ENCODE measurements at places on chromosomes 13 and 19.

DNA sequence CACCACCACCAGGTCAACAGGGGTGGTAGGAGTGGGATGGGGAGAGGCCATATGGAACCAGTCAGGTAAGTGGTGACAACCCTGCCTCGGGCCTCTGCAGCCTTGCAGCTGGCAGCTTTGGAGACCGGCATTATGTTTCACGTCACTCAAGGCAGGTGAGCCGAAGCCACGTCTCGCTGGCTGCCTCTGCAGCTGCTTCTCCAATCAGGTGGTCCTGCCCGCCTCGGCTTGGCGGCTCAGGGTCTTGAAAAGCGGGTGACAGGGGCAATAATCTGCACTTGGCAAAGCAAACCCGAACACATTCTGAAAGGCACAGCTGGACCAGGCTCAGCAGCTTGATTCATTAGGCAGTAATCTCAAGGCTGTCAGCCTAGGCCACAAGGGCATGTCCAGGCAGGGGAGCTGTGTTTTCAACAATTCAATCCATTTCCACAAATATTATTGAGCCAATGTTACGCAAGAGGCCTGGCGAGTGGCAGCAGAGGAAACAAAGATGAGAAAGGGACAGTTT lies 77.4 kb upstream of the PCDH8 start:
- no peak for DNase-seq

DNA sequence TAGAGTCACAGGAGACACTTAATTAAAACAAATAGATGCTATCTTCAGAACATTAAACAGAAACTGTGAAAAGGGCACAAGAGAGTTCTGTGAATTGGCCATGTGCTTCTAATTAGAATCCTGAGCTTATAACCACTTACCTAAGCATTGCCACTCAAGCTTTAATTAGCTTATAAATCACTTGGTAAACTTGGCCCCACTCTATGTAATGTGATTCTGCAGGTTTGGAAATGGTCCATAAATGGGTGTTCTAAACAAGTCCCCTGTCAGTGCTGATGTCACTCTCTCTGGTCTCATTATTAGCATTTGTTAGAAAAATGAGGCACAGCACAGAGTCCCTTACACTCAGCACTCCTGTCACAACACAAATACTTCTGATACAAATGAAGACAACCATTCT lies 18.0 kb downstream of the ZNF91 start:
- DNase-seq = no peak

- no peak for DNase-seq
These were observed 165.2 kb downstream of the STK24 start for GRCh38 chr13:98411617-98412265.

DNA sequence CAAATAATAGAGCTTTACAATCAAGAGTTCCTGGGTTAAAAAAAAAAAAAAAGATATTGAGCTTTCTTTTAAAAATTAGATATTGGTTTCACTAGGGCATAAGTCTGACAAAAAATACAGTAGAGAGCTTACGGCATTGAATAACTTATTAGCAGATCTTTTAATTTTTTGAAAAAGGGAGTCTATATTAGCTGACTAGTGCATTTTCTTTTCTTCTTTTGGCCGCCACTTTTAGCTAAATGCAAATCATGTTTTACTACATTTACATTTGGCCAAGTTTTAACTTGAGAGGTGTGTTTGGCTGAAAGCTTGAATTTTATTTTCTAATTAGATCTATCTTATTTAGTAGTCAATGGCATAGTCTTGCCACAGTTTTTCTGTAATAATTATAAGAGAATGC lies 43.4 kb downstream of the SPRY2 start:
- DNase-seq = no peak

GRCh38 chr13:46526100-46526735 lies 26.8 kb upstream of the LRCH1 start:
- DNase-seq = no peak

- DNase-seq = no peak
These were observed 18.2 kb downstream of the CCNA1 start for GRCh38 chr13:36450534-36450933.

DNA sequence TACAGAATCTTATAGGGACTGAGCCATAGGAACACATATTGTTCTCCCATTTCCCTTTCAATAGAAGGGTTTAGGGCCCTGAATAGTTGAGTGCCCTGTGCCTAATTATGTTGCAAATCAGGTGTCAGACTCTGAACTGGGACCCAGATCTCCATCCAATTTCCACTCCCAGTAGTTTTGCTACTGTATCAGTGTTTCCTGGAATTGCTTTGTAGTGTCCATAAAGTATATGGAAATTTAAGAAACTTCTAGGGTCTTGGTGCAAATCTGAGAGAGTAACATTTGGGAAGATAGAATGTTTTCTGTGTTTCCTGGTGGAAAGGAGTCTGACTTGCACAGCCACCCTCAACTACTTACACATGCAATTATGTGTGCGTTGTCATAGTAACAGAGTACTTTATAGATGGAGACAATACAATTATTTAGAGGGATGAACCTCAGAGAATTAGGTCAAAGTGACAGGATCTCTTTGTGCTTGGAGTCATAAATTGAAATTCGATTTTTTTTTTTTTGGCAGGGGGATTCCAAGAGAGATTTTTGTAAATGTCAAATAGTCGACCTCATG lies 646 bp upstream of the SLC10A2 start:
- DNase-seq = no peak

DNA sequence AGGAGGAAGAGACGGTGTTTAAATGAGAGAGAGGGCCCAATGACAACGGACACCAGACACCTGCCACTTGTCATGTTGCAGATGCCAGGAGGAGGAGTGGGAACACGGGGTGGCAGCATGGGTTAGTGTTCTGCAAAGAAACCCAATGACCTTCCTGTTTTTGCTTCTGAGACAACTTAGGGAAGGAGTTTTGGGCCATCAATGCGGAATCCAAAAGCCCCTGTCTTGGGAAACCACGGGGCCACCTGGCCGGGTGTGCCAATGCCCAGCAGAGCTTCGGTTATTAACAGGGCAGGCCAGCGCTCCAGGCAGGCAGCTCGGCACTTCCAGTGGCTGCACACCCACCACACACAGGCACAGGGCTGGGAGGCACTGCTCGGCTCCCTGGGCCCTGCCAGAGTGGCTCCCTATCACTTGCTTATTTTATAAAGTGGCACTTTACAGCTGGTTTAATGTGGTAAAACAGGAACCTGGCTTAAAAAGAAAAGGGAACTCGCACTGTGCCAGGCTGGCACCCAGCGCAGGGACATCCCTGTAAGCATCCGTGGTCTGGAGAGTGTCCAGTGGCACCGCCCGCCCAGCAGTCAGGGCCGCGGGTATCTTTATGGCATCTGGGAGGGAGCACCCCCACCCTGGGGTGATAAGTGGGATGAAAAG lies 19.1 kb downstream of the ELL start:
- DNase-seq = no peak

GRCh38 chr13:27533155-27533643 lies 82.8 kb upstream of the MTIF3 start:
- peak; percentile 17 for DNase-seq

GRCh38 chr19:426725-427445 lies 17.9 kb upstream of the C2CD4C start:
- DNase-seq = no peak

- peak; percentile 98 for DNase-seq
These were observed at the start of gene ZC3H4 for GRCh38 chr19:47112997-47113849. Gene ZC3H4, minus strand, starts transcription at chr19:47113776. Its CDS starts 1,192 bp downstream, at chr19:47112584.

- DNase-seq = no peak
These were observed 14.6 kb downstream of the KDM4B start for GRCh38 chr19:4983346-4984105.

DNA sequence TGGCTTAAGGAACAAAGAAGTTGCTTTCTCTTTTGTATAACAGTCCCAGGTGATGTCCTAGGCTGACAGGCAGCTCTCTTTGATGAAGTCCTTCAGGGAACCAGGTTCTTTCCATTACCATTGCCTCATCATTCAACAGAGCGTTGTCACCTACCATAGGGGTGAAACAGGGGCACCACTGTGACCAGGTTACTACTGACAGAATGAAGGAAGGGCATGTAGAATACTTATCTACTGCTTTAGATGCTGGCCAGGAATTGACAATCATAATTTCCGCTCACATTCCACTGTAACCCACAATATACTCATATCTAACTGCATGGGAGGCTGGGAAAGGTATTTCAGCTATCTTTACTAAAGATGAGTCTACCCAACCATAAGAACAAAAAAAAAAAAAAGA lies 148.0 kb upstream of the FNDC3A start:
- no peak for DNase-seq

GRCh38 chr19:29417048-29417447 lies 108.7 kb upstream of the VSTM2B start:
- DNase-seq = no peak

DNA sequence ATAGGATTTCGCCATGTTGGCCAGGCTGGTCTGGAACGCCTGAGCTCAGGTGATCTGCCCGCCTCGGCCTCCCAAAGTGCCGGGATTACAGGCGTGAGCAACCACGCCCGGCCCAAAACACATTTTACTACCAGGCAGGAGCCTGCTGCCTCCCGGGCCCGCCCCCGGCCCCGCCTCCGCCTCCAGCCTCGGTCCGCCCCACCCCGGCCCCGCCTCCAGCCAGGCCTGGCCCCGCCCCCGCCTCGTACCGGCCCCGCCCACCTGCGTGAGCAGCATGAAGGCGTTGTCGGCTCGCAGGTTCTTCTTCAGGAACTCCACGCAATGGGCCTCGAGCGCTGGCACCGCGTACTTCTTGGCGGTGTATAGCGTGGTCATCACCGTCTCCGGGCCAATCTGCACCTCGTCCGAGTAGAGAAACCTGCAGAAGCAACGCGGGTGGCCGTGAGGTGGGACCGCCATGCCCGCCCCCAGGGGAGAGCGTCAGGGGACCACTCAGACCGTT lies 22.7 kb downstream of the BTBD2 start:
- DNase-seq = no peak

DNA sequence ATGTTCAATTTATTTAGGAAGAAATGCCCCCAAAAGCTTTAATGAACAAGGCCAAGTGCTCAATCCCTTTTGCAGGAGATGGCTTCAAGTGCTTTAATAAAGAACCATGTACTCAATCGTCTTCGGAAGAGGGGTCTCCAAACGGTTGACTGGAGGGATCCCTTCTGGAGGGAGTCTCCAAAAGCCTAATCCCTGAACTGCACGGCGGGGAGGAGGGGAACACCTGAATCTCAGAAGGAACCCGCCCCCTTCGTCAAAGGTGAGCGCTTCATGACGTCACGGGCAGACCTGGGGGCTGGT lies 505 bp downstream of the PAF1 start:
- DNase-seq = peak; percentile 64

DNA sequence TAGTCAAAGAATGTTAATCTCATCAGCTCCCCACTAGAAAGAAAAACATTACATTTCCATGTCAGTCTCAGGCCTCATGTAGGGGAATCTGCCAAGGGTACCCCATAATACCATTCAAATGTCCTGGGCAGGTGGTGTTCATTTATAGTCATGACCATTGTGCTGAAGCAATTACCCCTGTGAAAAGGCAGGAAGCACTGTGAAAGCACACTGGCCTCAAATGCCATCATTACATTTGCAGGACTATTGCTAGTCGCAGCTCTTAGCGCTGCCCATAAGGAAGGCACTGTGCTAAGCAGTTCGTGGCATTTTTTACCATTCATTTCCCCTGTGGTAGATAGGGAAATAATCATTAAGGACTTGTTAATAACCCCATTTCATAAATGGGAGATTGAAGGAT lies 109.0 kb downstream of the LHFPL6 start:
- DNase-seq = no peak

- no peak for DNase-seq
These were observed 7.2 kb downstream of the ZNF708 start for GRCh38 chr19:21321996-21322395.

DNA sequence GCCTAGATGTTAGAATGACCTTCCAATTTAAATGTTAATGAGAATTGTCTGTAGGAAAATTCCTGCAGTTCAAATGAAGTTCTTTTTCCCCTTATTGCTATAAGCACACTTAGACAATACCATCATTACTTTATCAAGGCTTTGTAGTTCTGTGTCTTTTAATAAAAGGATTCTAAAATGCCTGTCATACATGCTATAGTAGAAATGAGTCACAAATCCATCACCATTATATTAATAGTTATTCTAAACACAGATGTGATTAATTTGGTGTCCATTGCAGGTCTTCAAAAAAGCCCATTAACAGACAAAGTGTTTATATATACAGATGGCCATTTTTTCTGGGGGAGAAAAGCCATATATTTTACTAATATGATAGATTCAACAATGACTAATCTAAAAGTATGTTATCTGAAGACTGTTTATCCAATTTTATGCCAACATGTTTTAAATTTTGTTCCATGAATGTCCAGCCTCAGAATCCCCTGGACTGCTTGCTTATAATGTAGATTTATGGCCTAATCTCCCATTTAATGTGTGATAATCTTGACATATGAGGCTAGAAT lies 1678.3 kb upstream of the PCDH20 start:
- no peak for DNase-seq

GRCh38 chr19:37926255-37926654 lies 19.2 kb downstream of the SIPA1L3 start:
- DNase-seq = no peak

DNA sequence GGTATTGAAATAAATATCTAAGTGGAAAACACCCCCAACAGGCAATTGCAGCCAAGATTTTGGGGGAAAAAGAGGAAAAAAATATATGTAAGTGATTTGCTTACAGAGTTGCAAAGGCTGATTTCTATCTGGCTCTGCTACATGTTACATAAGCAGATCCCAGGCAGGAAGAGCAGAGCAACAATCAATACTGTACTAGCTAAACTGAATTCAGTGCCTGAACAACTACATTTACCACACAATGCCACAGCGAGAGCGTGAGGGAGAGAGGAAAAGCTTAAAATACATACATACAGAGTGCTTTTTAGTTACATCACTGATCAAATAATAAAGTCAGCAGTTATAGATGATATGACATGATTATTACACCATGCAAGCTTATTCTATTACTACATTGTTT lies 665.6 kb upstream of the ARGLU1 start:
- DNase-seq = no peak

- no peak for DNase-seq
These were observed 82.9 kb downstream of the PDS5B start for GRCh38 chr13:32669030-32669646.
